ENCODE measurements at places on chromosomes 3 and 15.

GRCh38 chr3:170594528-170594927, 8.7 kb upstream of the SLC7A14 start:
- H3K4me1 ChIP-seq, result no peaks in the 10 kb centered on the region
- H3K27me3 ChIP-seq, result no peaks in the 10 kb centered on the region
- H3K27ac ChIP-seq, result no peak overlapping the region
- no peak for DNase-seq
- no peak overlapping the region for H3K4me3 ChIP-seq

DNA sequence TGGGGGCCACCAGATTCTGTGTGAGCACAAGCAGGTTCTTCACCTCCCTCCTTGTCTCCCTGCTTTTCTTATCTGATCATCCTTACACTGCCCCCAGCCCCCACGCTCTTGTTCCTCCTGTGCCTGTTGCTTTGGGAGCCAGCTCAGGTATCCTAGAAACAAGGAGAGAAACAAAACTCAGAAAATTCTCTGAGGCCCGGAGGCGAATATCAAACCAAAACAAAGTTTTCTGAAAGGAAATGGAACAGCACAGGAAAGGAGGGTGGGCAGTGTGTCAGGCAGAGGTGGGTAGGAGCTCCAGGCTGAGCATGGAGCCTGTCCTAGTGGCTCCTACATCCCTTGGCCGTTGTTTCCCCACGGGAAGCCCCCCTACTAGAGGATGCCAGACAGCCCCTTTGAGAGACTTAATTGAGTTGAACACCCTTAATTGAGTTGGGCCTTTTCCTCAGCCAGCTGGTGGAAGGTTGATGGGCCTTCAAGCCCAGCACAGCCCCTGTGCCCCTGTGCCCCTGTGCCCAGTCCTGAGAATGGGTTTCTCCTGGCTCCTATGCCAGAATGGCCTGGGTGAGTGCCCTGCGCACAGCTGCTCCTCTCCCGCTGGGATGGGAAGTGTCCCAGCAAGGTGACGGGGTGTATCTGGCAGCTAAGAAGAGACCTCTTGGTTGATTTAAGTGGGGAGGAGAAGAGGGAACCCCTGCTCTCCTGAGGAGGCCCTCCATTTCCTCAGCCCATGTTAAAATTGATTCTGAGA, 22.8 kb upstream of the JMJD7 start:
- DNase-seq, result no peak
- H3K4me3 ChIP-seq, result no peak overlapping the region
- peaks cover 2% of the 10 kb centered on the region for H3K36me3 ChIP-seq
- H3K27ac ChIP-seq, result no peak overlapping the region

- no peaks in the 10 kb centered on the region for H3K27me3 ChIP-seq
- H3K36me3 ChIP-seq, result peaks cover 6% of the 10 kb centered on the region
- H3K4me3 ChIP-seq, result no peak overlapping the region
Observed at GRCh38 chr3:66386011-66386924, 114.6 kb downstream of the LRIG1 start.

- H3K27me3 ChIP-seq, result no peaks in the 10 kb centered on the region
- peak overlapping the region; percentile 86 for H3K27ac ChIP-seq
- H3K36me3 ChIP-seq, result no peaks in the 10 kb centered on the region
- no peak for DNase-seq
- H3K4me1 ChIP-seq, result peaks cover 36% of the 10 kb centered on the region
- H3K4me3 ChIP-seq, result no peak overlapping the region
Observed at GRCh38 chr15:101456057-101456739, 33.3 kb downstream of the PCSK6 start.

GRCh38 chr3:80213086-80213485, 445.3 kb upstream of the ROBO1 start:
- DNase-seq, result no peak
- H3K27ac ChIP-seq, result no peak overlapping the region
- H3K4me1 ChIP-seq, result no peaks in the 10 kb centered on the region
- H3K27me3 ChIP-seq, result no peaks in the 10 kb centered on the region

DNA sequence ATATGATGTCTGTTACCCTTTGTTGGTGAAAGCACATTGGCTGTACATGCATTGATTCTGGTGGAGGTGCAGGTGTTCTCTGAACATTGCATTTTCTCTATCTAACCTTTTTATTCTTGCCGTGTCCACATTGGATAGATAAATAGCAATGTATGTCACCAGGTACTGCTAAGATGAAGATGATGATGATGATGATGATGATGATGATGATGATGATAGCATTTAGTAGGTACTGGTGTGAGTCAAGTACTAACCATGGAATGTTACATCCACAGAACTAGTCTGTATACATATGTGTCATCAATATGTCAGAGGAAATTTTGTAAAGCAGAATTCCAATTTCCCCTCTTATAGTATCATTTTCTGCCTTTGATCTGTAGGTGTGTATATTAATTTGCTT, 36.3 kb downstream of the ARPP21 start:
- H3K4me3 ChIP-seq, result peak overlapping the region; percentile 7
- H3K27ac ChIP-seq, result peak overlapping the region; percentile 43
- no peaks in the 10 kb centered on the region for H3K36me3 ChIP-seq
- no peaks in the 10 kb centered on the region for H3K27me3 ChIP-seq

All from psoas muscle (tissue), 8 donors.